ENCODE measurements at places on chromosomes 1 and 21.

GRCh38 chr1:110011527-110012041 lies 22.8 kb upstream of the STRIP1 start:
- peak; percentile 42 for DNase-seq

DNA sequence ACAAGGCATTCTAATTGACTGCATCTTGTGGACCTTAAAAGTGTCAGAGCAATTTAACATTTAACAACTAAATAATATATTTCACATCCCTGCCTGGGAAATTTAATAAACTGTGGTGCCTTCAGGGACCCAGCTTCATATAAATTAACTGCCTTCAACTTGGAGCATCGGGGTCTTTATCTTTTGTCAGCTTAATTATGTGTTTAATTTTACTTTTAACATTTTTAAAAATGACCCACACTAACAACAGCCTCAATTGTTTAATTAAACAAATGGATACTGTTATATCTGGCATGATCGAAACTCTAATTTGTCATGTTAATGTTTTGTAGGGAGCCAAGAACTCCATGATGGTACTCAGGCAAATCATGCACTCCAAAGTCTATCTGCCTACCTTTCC lies 389.3 kb upstream of the BEND5 start:
- DNase-seq = no peak

GRCh38 chr1:31460027-31460426 lies 47.0 kb downstream of the SERINC2 start:
- DNase-seq = no peak

- no peak for DNase-seq
Measured at GRCh38 chr1:23556635-23557470, 2.4 kb downstream of the ID3 start.

- DNase-seq = peak; percentile 68
Measured at GRCh38 chr1:153565529-153566374, at the start of gene S100A2. TSS of gene S100A2 (minus strand) at chr1:153565844. CDS start at chr1:153563877, 1,967 bp downstream.

GRCh38 chr1:229714306-229714705 lies 88.3 kb downstream of the URB2 start:
- DNase-seq = no peak

GRCh38 chr1:239443361-239443760 lies 57.0 kb downstream of the CHRM3 start:
- DNase-seq = no peak

GRCh38 chr1:37131281-37131680 lies 97.0 kb upstream of the GRIK3 start:
- DNase-seq = no peak

DNA sequence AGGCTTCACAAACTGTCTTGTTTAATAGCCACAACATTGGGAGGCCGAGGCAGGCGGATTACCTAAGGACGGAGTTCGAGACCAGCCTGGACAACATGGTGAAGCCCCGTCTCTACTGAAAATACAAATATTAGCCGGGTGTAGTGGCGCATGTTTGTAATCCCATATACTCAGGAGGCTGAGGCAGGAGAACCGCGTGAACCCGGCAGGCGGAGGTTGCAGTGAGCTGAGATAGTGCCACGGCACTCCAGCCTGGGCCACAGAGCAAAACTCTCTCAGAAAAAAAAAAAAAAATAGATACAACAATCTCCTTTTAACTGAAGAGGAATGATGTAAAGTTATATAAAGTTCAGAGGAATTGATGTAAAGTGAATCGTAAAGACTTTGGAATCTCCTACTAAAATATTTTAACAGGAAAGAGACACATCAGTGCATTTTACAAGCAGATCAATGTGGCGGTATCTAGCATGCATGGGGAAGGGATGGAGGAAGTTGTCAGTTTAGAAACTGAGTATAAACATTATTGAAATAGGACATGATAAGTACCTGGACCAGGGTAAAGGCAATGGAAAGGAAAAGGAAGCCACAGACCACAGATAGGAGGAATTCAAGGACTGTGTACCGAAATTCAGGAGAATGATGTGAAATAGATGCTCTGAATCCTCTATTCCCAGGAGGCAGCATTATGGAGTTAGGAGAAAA lies 41.5 kb downstream of the PTPRC start:
- no peak for DNase-seq

DNA sequence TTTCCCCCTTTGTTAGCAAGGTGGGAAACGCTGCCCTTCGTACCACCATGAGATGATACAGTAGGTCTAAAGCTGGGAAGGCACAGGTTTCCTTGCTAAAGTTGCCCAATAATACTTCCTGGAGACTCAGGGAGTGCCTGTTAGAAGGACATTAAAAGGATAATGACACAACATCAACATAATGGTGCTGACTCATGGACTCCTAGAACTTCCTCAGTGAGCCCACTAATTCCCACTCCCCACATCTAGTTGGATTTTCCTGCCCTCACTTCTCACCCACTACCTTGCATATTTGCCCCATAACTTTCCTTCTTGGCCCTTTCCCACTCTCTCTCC lies 17.5 kb downstream of the CFAP45 start:
- DNase-seq = no peak

- no peak for DNase-seq
Measured at GRCh38 chr1:239262538-239262937, 123.8 kb upstream of the CHRM3 start.

DNA sequence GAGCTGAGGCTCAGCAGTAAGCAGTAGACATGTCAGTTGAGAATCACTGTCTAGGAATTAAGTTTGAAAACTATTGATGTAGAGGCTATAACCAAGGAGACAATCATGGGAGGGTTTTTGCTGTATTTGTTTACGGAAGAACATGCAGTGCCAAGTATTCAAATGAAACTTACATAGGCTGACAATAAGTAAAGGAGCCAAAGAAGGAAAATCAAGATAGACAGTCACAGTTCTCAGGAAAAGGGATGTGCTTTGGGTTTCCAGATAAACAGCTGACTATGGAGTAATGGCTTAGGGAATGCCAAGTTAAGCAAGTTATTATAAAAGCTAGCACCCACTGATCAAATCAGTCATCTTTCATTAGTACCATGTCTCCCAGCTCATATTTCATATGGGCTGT lies 21.5 kb downstream of the GNG12 start:
- no peak for DNase-seq

DNA sequence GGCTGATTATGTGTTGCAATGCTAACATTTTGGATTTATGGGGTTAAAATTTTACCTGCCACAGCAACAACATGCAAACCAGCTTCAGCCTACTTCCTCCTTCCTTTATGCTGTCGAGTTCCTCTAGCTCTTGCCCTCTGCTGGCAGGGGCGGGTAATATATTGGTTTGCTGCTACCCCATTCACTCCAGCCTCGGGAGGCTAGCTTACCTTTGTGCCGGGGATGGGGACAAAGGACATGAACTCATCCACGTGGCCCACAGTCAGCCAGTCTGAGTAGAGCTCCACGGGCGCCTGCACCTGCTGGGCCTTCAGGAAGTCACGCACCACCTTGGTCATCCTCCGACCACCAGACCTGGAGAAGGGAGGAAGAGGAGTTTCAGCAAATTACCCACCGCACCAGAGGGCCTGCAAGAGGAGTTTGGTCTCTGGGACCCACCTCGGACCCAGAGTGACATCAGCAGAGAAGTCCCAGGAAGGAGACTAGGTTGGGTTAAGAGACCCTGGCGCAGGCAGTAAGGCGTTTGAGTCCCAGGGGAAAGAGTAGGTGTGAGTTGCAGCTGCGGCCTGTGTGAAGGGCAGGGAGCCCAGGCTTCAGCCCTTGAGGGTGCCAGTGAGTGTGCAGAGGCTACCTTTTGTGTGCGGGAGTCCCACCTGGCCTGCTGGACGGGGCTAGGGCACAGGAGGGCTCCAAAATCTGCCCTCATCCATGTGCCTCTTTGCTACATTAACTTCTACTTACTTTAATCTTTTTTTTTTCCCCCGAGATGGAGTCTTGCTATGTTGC lies 21.8 kb upstream of the SDHB start:
- no peak for DNase-seq

DNA sequence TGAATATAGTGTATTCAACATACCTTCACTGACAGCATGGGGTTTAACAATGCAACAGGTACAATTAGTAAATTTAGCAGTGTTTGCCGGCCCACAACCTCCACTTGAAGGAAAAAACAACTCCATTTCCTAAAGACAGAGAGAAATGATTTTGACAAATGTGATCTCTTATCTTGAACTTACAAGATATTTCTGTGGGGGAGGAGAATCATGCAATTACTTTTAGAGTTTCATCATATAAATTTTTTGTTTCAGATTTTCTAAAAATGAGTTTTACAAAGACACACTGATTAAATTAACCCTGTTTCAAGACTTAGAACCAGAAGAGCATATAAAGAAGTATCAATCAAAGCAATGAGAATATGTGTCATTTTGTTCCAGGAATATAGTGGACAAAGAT lies 80.3 kb downstream of the NME7 start:
- DNase-seq = no peak
